IMR-90 (cell line): ENCODE measurements at places on chromosomes 1 and 21.

DNA sequence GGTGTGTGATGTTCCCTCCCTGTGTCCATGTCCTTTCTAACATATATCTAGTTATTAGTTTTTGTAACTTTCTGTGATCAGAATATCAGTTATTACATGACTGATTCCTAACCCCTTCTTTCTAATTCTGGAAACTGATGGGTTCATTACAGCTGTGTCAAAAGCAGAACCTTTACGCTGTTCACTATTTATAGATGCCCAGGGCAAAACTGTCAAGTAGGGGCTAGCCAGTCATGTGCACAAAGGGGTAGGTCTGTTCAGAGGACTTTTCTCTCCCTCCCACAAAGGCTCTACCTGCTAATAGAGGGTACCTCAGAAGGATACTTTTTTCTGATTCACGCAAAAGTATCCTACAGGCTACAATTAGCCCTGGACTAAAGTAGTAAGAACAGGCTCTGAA lies 79.2 kb downstream of the NRDC start:
- H3K4me3 ChIP-seq, result no peak overlapping the region
- no peaks in the 10 kb centered on the region for H3K27me3 ChIP-seq
- DNase-seq, result no peak
- no peaks in the 10 kb centered on the region for H3K4me1 ChIP-seq
- peaks cover 33% of the 10 kb centered on the region for H3K36me3 ChIP-seq
- no peak overlapping the region for H3K27ac ChIP-seq

DNA sequence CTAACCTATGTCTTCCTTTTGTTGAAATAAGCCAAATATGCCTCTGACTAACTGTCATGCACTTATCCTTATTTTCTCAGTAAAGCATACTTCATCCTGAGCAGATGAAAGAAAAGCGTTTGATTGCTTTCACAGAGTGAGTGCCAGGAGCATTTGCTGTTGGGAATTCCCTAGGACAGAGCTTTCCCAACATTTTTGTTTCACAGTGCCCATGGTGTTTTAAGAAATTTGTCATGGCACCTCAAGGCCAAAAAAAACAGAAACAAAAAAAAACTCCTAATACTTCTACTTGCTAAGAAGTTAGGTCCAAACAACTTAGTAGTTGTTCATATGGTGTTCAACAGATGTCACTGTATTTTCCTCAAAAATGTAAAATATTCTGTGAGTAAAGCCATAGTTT lies 120.8 kb upstream of the BMP8A start:
- DNase-seq, result no peak
- H3K27ac ChIP-seq, result no peak overlapping the region

- H3K4me3 ChIP-seq, result no peak overlapping the region
- no peaks in the 10 kb centered on the region for H3K36me3 ChIP-seq
- H3K4me1 ChIP-seq, result peaks cover 37% of the 10 kb centered on the region
- H3K27me3 ChIP-seq, result no peaks in the 10 kb centered on the region
- H3K27ac ChIP-seq, result peak overlapping the region; percentile 98
Measured at GRCh38 chr1:8094481-8095241, 68.6 kb upstream of the ERRFI1 start.

GRCh38 chr1:100941580-100942216 lies 45.8 kb downstream of the SLC30A7 start:
- DNase-seq, result no peak
- H3K36me3 ChIP-seq, result peaks cover 9% of the 10 kb centered on the region
- H3K4me3 ChIP-seq, result no peak overlapping the region
- no peak overlapping the region for H3K27ac ChIP-seq

- H3K4me1 ChIP-seq, result peaks cover 4% of the 10 kb centered on the region; the same call in 1 of the 2 replicates
- peak overlapping the region; percentile 25; the same call in 1 of the 2 replicates for H3K27ac ChIP-seq
- no peaks in the 10 kb centered on the region for H3K36me3 ChIP-seq
- DNase-seq, result peak; percentile 91
- H3K4me3 ChIP-seq, result no peak overlapping the region
- H3K27me3 ChIP-seq, result no peaks in the 10 kb centered on the region
Measured at GRCh38 chr1:168320800-168321450, 40.2 kb downstream of the TBX19 start.

GRCh38 chr1:225368036-225368552 lies 59.7 kb downstream of the LBR start:
- DNase-seq, result no peak
- H3K4me1 ChIP-seq, result no peaks in the 10 kb centered on the region
- no peaks in the 10 kb centered on the region for H3K36me3 ChIP-seq
- no peak overlapping the region for H3K27ac ChIP-seq

DNA sequence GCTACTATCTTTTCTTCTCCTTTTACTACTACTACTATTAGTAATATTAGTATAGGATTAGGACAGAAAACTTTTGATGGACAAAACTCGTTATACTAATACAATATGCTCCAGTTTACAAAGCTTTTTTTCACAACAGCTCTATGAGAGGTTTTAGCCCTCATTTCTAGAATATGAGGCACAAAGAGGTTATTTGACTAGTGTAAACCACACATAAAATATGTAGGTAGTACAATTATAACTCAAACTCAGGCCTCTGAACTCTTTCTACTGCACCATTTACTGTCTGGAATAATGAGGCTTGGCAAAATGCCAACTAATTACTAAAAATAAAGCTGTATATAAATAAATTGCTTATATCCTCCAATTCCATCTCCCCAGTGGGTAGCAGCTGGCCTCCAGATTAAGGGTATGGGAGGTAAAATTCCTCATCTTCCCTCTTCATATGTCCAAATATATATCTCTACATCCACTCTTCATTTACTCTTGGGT lies 99.9 kb downstream of the LYST start:
- no peaks in the 10 kb centered on the region for H3K4me1 ChIP-seq
- no peak for DNase-seq

DNA sequence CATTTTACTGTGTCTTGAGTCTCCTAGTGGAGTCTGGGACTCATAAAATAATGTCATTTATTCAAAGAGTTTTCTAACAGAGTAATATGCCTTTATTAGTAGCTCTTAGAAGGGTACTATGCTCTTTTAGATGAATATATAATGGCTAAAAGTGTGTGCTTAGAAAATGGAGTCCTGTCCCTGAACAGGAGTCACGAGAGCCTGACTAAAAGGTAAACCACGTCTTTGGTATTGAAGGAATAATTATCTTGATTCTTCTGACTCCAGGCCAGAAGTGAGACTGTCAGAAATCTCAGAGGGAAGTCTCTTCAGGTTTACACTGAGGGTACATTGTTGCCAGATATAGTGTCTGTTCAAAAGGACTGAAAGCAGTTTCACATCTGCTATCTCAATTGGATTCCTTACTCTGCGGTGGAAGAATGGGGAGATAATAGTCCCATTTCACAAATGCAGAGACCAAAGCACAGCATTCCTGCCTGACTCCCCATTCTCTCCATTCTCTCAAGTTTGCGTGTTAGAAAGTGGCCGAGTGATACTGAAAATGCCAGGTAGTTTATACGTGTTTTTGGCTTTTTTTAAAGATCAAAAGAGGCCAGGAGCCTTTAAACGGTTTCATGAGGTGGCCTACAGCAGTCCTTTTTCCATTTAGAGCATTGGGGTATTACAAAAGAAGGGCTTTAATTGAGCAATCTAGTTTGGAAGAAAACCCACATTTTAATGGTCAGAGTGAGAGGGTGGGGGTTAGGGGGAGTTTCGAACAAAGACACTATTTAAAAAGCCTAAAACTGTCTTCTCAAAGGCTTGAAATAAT lies 176.6 kb downstream of the VPS13D start:
- H3K4me1 ChIP-seq, result peaks cover 24% of the 10 kb centered on the region
- peak; percentile 28 for DNase-seq
- no peaks in the 10 kb centered on the region for H3K27me3 ChIP-seq
- no peak overlapping the region for H3K4me3 ChIP-seq

- no peak overlapping the region for H3K27ac ChIP-seq
- DNase-seq, result no peak
- no peaks in the 10 kb centered on the region for H3K4me1 ChIP-seq
- peaks cover 7% of the 10 kb centered on the region for H3K27me3 ChIP-seq
- no peak overlapping the region for H3K4me3 ChIP-seq
Measured at GRCh38 chr1:26009796-26010447, 11.7 kb upstream of the EXTL1 start.

GRCh38 chr1:29683472-29683871 lies 447.1 kb downstream of the PTPRU start:
- no peak overlapping the region for H3K4me3 ChIP-seq
- peaks cover 8% of the 10 kb centered on the region for H3K4me1 ChIP-seq
- H3K36me3 ChIP-seq, result no peaks in the 10 kb centered on the region

DNA sequence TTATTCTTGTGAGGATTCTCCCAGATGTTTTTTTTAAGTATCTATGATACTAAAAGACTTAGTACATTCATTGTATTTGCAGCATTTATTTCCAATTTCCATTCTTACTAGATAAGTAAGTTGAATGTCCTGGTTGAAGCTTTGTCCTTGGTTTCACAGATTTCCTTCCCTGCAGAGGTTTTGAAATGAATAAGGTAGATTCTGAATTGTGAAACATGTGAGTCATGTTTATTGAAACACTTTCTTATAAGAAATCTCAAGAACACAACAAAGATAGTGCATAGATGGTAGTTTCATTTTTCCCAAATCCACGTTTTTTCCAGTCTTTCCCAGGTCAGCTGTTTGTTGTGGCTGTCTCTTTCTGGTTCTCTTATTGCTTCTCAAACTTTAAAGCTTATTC lies 24.8 kb downstream of the GABPA start:
- no peaks in the 10 kb centered on the region for H3K27me3 ChIP-seq
- peaks cover 17% of the 10 kb centered on the region; the same call in 1 of the 2 replicates for H3K36me3 ChIP-seq
- peak; percentile 51 for DNase-seq
- no peak overlapping the region for H3K4me3 ChIP-seq

DNA sequence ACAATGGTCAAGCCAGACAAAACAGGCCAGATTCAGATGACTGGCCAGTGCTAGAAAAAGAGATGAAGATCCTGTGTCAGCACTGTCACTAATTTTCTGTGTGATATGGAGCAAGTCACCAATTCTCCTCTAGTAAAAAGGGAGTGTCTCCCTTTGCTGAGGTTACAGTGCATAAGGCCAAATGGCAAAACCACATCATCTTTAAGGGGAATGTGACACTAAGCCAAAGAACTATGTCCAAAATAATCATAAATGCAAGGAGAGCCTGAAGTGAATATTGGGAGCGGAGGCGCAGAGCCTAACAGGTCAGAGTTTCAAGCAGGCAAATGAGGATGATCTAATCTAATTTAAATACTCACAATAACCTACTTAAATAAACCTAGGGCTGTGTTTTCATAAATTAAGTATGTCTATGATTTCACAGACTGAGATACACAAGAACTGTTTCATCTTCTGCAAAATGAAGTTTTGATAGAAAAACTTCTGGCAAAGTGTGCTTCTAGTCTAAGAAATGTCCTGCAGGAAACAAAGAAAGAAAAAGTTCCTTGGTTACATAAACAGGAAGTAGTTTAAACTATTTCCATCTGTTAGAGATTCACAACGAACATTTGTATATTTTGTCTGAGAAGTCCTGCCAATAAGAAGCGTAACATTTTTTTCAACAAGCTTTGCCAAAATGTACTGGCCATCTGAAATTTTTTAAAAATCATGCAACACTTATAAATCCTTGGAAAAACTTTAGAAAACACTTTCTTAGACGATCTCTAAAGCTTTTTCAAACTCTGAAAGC lies 290.2 kb downstream of the LRRC40 start:
- H3K27ac ChIP-seq, result peak overlapping the region; percentile 42; the same call in 1 of the 2 replicates
- no peak overlapping the region for H3K4me3 ChIP-seq
- no peaks in the 10 kb centered on the region for H3K27me3 ChIP-seq
- peak; percentile 19 for DNase-seq
- peaks cover 2% of the 10 kb centered on the region; the same call in 1 of the 2 replicates for H3K4me1 ChIP-seq
- no peaks in the 10 kb centered on the region for H3K36me3 ChIP-seq

- H3K4me1 ChIP-seq, result peaks cover 4% of the 10 kb centered on the region; the same call in 1 of the 2 replicates
- peaks cover 10% of the 10 kb centered on the region for H3K36me3 ChIP-seq
- H3K27me3 ChIP-seq, result no peaks in the 10 kb centered on the region
- DNase-seq, result no peak
- no peak overlapping the region for H3K27ac ChIP-seq
Measured at GRCh38 chr1:243725846-243726245, 124.2 kb downstream of the AKT3 start.

GRCh38 chr1:22044690-22045420 lies 7.7 kb upstream of the CDC42 start:
- no peak overlapping the region for H3K27ac ChIP-seq
- H3K27me3 ChIP-seq, result 0 out of 2 replicates have a peak, but pooled peaks cover 2% of the 10 kb centered on the region
- peak; percentile 69 for DNase-seq
- no peak overlapping the region for H3K4me3 ChIP-seq
- H3K36me3 ChIP-seq, result no peaks in the 10 kb centered on the region

- no peak overlapping the region for H3K4me3 ChIP-seq
- no peak for DNase-seq
- H3K27me3 ChIP-seq, result no peaks in the 10 kb centered on the region
- H3K27ac ChIP-seq, result no peak overlapping the region
- H3K4me1 ChIP-seq, result no peaks in the 10 kb centered on the region
Measured at GRCh38 chr1:151593730-151594129, 18.1 kb upstream of the SNX27 start.

GRCh38 chr1:200973937-200974657 lies 49.4 kb downstream of the KIF21B start:
- peaks cover 5% of the 10 kb centered on the region; the same call in 1 of the 2 replicates for H3K27me3 ChIP-seq
- DNase-seq, result no peak
- no peak overlapping the region for H3K27ac ChIP-seq
- H3K4me3 ChIP-seq, result no peak overlapping the region
- no peaks in the 10 kb centered on the region for H3K4me1 ChIP-seq
- H3K36me3 ChIP-seq, result no peaks in the 10 kb centered on the region

- H3K4me1 ChIP-seq, result no peaks in the 10 kb centered on the region
- H3K27me3 ChIP-seq, result no peaks in the 10 kb centered on the region
- no peak for DNase-seq
Measured at GRCh38 chr21:9837946-9838737, 683.2 kb upstream of the TPTE start.

GRCh38 chr1:246753670-246754535 lies 29.7 kb downstream of the SCCPDH start:
- peaks cover 1% of the 10 kb centered on the region; the same call in 1 of the 2 replicates for H3K36me3 ChIP-seq
- H3K27me3 ChIP-seq, result no peaks in the 10 kb centered on the region
- peak; percentile 68 for DNase-seq
- H3K4me3 ChIP-seq, result no peak overlapping the region
- H3K4me1 ChIP-seq, result no peaks in the 10 kb centered on the region

- no peak overlapping the region for H3K27ac ChIP-seq
- no peaks in the 10 kb centered on the region for H3K36me3 ChIP-seq
- DNase-seq, result no peak
Measured at GRCh38 chr1:5067246-5067645, 412.8 kb downstream of the AJAP1 start.

DNA sequence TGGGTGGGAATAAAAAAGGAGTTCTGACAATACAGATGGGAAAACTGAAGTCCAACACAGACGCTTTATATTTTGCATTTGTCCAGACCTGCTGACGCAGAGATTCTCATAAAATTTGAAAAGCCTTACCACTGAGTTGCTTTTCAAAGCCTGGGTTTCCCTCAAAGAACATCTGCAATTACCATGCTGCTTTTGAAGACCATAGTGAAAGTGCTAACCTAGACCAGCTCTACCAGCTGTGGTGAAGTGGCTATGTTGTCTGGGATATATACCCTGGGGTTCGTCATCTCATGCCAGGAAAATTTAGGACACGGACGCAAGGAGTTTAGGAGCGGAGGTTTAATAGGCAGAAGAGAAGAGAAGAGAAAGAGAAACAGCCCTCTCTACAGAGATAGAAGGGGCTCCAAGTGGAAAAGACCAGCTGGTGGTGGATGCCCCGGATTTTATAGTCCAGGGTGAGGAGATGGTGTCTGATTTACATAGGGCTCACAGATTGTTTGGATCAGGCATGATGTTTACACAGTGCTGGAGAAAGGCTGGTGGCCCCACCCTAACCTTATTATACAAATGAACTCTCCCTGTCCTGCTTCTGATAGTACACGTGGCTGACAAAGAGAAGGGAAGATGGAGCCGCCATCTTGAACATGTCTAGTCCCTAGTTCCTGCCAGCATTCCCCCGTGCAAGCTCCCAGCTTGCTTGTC lies 73.8 kb downstream of the AK4 start:
- no peak overlapping the region for H3K27ac ChIP-seq
- H3K4me1 ChIP-seq, result no peaks in the 10 kb centered on the region
- H3K4me3 ChIP-seq, result no peak overlapping the region
- peaks cover 1% of the 10 kb centered on the region; the same call in 1 of the 2 replicates for H3K36me3 ChIP-seq
